Activated naive CD8-positive, alpha-beta T cell treated with anti-CD3 and anti-CD28 coated beads for 36 hours (primary cell): ENCODE measurements at places on chromosomes 1 and 21.
A peak's percentile ranks its signal among the peaks of the same experiment; 100 is the strongest.

- DNase-seq, result no peak
Observed at GRCh38 chr1:65398083-65398482, 22.4 kb upstream of the LEPR start.

DNA sequence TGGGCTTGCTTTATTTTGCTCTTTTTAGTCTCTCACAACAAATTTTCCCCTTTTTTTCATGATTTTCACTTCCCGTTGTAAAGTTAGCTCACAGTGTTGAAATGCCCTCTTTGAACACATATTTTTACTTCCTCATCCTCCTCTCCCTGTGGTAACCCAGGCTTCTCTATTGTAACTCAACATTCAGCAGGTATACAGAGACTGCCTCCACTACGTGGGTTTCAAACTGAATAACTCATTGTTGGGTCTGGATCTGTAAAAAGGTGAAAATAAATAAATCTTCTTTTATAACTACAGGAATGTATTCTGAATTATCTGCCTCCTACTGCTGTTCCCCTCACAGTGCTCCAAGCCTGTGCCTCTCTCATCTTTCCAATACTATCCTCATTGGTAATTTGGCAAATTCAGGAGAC, 166.4 kb downstream of the RUNX1 start:
- DNase-seq, result no peak

- no peak for DNase-seq
Observed at GRCh38 chr1:211376807-211377470, 50.3 kb downstream of the TRAF5 start.

- DNase-seq, result no peak
Observed at GRCh38 chr1:166062421-166063070, 104.3 kb downstream of the FAM78B start.

- DNase-seq, result no peak
Observed at GRCh38 chr1:176066709-176067108, 140.4 kb downstream of the COP1 start.

DNA sequence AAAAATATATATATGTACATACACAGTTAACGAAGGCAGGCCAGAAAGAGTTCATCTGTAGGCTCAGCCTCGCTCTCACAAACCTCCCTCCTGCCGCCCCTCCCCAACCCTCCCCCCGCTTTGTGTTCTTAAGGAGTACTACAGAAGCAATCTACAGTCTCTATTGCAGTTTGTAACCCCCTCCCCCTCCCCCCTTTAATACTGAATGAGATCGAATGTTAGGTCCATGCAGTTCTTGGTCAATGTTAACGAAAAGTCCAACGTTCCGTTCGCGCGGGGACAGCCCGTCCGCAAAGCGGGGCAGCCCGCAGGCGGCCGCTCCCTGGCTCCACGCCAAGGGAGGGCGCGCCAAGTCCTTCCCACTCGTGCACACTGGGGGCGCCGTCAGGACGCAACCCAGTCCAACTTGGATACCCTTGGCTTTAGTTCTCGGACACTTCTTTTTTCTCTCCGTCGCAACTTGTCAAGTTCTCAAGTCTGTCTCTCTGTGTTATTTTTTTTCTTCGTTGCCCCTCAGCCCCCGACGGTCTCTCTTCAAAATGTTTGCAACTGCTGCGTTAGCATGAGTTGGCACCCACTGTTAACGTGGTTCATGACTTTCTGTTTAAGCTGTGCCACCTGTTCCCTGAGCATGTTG, 2.2 kb downstream of the JUN start:
- DNase-seq, result peak; percentile 63

GRCh38 chr1:61486783-61487536, 238.0 kb downstream of the TM2D1 start:
- DNase-seq, result no peak

GRCh38 chr1:62090016-62090415, 104.6 kb upstream of the L1TD1 start:
- DNase-seq, result no peak

- no peak for DNase-seq
Observed at GRCh38 chr1:56575865-56576264, 3.5 kb downstream of the PLPP3 start.

DNA sequence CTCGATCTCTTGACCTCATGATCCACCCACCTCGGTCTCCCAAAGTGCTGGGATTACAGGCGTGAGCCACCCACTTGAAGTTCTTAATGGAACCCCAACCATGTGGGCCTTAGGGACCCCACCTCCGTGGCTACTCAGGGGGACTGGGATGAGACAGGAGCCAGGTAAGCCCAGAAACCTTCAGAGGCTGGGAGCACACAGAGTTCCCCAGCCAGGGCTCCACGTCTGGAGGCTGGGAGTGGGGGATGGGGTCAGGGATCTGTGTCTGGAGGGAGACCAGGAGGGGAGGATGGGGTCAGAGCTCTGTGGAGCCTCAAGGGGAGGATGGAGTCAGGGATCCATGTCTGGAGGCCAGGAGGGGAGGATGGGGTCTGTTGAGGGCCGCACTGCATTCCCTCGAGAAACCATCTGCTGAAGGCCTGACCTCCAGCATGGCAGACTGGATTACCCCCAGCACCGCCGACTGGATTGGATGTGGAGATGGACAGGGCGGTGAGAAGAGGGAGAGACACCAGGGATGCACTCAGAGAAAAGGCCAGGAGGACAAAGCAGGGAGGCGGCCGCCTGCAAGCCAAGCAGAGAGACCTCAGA, 2.1 kb upstream of the FTCD start:
- no peak for DNase-seq

- no peak for DNase-seq
Observed at GRCh38 chr1:116287341-116288200, 85.5 kb upstream of the ATP1A1 start.

- DNase-seq, result no peak
Observed at GRCh38 chr1:1093610-1093943, 19.5 kb upstream of the RNF223 start.

GRCh38 chr1:2629627-2630497, 3.0 kb downstream of the MMEL1 start:
- DNase-seq, result no peak

DNA sequence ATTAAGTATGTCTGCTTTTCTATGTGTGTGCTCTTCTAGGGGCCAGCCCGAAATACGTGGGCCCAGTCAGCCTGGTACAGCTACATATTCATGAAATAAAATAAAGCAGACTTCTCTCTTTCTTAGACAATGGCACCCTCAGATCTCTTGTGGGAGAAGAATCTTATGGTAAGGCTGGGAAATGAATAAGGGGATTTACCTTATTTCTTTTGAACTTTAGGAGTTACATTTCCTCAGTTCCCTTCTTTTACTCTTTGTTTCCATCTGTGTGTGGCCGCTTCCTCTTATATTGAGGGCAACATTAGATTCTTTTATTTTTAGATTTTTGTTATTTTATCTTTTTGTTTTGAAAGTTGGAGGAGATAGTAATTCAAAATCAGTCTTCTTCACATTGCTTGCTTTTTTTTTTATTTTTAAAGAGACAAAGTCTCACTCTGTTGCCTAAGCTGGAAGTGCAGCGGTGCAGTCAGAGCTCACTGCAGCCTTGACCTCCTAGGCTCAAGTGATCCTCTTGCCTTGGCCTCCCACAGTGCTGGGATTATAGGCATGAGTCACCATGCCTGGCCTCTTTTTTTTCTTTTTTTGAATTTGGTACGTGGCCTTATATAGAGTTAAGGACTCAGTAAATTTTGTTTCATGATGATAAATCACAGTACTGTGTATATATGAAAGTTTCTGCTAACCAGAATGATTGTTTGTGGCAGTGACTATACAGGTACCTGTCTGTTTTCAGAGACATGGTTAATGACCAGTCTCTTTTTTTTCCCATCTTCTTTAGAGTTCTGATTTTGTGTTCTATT, 9.1 kb downstream of the LAMC1 start:
- DNase-seq, result no peak

DNA sequence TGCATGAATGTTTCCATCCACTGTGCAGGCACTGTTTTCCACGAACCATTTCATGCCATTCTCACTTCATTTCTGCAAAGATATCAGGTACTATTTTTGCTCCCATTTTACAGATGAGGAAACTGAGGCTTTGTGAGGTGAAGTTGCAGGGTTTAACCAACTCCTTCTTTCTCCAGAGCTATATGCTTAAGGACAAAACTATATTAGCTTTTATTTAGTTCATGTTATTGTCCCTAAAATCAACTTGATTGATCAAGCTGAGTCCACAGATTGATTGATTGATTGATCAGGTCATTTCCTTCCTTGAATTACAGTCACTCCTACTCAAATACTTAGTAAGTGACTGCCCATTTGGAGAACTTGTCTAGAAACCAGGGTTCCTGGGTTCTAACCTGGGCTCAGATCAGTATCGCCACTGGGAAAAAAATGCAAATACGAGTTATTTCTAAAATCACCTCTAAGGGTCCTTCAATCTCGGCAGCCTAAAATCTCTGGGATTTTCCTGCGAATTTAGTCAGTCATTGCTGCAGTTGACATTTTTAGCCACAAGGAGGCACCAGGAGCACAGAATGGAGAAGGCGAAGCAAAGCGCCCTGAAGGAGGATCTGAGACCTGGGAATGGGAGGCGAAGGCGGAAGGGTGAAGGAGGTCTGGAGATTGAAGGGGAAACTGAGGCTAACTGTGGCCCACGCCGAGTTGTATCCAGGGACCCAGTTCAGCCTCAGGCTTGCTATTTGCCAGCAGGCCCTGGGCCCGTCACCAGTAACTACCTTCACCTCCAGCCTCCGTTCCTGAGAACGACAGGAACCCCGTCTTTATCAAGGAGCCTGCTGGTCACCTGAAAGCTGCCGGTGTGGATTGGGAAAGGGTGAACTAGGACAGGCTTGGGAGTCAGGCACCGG, 14.3 kb upstream of the MUL1 start:
- DNase-seq, result peak; percentile 51

- no peak for DNase-seq
Observed at GRCh38 chr1:41933106-41933505, 14.4 kb upstream of the HIVEP3 start.

- peak; percentile 51 for DNase-seq
Observed at GRCh38 chr1:181398544-181398943, 84.8 kb upstream of the CACNA1E start.

GRCh38 chr1:20867062-20867461, 80.0 kb upstream of the HP1BP3 start:
- DNase-seq, result no peak

DNA sequence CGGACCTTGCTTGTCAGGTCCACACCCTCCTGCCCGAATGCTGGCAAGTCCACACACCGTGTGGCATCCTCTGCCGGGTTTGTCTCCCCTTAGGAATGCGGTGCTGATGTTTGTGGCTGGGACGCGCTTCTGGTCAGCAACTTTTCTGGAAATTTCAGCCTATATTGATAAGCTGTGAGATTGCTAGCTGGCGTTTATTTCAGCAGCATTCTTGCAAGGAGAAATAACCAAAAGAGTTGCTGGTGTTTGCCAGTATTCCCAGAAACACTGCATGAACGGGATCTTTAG, 601 bp downstream of the CEPT1 start:
- DNase-seq, result no peak

DNA sequence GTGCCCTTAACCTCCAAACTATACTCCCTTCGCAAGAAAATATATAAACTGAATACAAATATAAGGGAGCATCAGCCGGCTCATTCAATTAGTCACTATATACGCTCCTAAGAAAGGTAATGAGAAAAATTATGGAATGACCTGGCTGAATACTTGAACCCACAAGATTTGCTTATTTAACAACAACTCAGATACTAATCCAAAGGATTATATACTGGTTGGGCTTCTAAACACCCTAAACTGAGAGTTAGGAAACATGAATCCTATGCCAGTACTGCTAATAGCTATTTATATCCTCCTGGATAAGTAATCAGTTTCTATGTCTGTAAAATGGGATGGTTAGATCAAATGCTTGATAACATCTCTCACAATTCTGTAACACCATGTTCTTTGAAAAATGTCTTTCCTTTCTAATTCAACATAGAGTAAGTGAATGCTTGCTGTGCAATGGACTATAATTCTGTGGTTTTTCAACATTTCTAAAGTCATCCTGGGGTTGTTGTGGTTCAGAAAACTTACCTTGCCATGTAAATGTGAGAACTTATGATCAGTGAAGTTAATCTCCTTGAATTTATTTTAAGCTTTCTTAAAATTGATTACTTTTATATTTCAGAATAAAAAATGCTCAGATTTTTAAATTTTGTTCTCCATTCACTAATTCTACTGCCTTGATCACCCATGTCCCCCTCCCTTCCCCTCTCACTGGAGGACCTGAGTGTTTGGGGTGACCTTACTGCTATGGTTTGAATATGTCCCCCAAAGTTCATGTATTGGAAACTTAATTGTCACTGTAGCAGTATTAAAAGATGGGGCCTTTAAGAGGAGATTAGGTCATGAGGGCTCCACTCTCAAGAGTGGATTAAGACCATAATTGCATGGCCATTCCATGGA, 14.5 kb downstream of the DUSP10 start:
- no peak for DNase-seq

DNA sequence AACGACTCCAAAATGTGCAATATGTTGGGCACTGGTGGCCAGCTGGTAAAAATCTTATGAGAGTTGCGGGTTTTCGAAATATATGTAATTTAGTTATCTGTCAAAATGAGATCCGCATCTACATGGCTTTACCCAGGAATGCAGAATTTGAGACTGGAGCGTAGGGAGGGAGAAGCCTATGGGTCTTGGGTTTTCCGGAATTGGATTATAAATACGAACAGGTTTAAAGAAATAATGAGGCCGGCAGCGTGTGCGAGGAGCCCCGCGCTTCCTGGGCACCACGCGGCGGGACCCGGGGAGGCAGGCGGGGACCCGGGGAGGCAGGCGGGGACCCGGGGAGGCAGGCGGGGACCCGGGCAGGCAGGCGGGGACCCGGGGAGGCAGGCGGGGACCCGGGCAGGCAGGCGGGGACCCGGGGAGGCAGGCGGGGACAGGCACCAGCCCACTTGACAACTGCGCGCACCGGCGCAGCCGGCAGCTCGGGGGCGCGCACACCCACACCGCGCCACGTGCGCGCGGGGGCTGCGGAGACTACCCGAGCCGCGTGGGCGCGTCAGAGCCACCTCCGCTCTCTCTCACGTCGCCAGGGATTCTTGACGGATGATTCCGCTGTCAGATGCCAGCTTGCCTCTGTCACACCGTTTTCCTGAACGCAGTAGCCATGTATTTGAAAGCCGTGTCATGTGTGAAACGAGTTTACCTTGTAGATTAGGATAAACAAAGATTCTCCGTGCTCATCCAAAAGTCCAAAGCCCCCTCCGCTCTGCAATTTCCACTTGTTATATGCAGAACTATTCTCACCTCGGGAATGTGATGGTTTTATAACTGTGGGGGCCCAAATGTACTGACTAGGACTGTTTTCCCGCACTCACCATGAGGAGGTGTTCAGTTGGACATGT, 54.3 kb upstream of the HNRNPU start:
- peak; percentile 75 for DNase-seq
